Adrenal gland (tissue), 19 donors: ENCODE measurements at places on chromosomes 7 and 10. TPM values are rescaled to one million over a fixed set of nuclear protein-coding genes. Genes with fewer than 3 reads are reported as not detected.

DNA sequence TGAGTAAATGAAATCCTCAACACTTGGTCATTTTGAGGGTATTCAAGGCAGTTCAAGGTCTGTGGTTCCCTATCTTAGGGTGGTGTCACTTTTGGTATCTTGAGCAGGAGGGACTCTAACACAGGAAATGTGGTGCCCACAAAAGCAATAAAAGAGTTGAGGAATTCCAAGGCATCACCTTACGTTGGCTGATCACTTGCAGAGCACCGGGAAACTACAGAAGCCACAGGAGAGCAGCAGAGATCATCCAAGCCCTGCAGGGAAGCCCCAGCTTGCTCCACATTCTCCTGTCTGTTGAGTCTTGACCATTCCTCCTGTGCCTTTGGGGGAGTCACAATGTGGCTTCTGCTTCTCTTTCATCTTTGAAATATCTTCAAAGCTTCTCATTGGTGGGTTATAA is 565.8 kb upstream of the ADARB2 start:
- H3K27ac ChIP-seq, result no peak overlapping the region
- no peaks in the 10 kb centered on the region for H3K36me3 ChIP-seq
- no peak overlapping the region for H3K4me3 ChIP-seq
- H3K27me3 ChIP-seq, result no peaks in the 10 kb centered on the region

- no peak overlapping the region for H3K4me3 ChIP-seq
- H3K4me1 ChIP-seq, result no peaks in the 10 kb centered on the region
- no peaks in the 10 kb centered on the region for H3K36me3 ChIP-seq
- H3K27ac ChIP-seq, result no peak overlapping the region
Measured at GRCh38 chr10:132199268-132199853, 12.6 kb downstream of the DPYSL4 start.

DNA sequence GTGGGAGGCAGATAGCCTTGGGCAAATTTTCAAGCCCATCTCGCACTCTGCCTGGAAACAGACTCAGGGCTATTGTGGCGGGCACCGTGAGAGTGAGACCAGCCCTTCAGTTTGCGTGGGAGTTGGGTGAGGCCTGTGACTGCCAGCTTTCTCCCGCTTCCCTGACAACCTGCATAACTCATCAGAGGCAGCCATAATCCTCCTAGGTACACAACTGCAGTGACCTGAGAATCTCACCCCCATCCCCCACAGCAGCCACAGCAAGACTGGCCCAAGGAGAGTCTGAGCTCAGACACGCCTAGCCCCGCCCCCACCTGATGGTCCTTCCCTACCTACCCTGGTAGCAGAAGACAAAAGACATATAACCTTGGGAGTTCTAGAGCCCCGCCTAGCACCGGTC is 275.4 kb downstream of the GRID1 start:
- no peak overlapping the region for H3K27ac ChIP-seq
- DNase-seq, result no peak
- no peak overlapping the region for H3K4me3 ChIP-seq

Gene OIT3
- not detected for total RNA-seq

GRCh38 chr10:34033078-34033477 is 698.6 kb upstream of the NRP1 start:
- no peak overlapping the region for H3K27ac ChIP-seq
- no peaks in the 10 kb centered on the region for H3K27me3 ChIP-seq
- H3K4me1 ChIP-seq, result no peaks in the 10 kb centered on the region
- no peak overlapping the region for H3K4me3 ChIP-seq
- no peak for DNase-seq

DNA sequence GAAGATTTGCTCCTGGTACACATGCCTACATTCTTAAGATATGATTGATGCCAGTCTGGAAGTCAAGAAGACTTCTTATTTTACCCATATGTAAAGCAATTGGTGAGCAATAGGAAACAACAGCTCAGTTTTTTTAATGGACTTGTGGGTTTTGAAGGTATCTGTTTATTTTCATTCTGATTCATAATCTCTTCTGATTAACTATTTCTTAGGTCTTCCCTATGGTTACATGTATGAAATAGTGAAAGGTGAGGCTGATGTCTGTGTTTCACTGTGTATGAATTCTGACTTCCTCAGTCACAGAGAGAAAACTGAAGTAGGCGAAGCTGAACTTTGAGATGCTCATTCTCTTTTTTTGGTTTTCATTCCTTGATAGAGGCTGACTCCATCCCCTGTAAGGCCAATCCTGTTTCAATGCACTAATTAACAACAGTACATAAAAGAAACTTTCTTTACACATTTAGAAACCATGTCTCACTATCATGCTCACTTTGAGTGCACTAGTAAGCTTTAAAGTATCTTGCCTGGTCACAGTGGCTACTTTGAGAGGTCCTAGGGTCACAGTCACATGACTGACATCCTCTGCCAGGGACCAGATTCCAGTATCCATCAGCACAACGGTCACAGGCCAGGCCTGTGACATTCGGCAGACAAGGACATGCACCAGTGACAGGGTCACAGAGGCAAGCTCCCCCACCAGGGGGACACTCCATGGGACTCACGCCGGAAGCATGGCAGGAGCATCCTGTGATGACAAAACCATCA is 59.5 kb upstream of the LAMB1 start:
- no peak overlapping the region for H3K4me3 ChIP-seq
- H3K27me3 ChIP-seq, result no peaks in the 10 kb centered on the region
- H3K27ac ChIP-seq, result no peak overlapping the region
- H3K4me1 ChIP-seq, result no peaks in the 10 kb centered on the region
- no peaks in the 10 kb centered on the region for H3K36me3 ChIP-seq
- DNase-seq, result no peak

GRCh38 chr10:97180363-97180755 is 5.4 kb downstream of the SLIT1 start:
- H3K27me3 ChIP-seq, result peaks cover 10% of the 10 kb centered on the region
- H3K4me3 ChIP-seq, result no peak overlapping the region
- no peak for DNase-seq
- no peak overlapping the region for H3K27ac ChIP-seq
- no peaks in the 10 kb centered on the region for H3K36me3 ChIP-seq

GRCh38 chr10:43809211-43809930 is 160.7 kb upstream of the ZNF32 start:
- no peak overlapping the region for H3K4me3 ChIP-seq
- H3K27ac ChIP-seq, result no peak overlapping the region
- no peaks in the 10 kb centered on the region for H3K4me1 ChIP-seq
- DNase-seq, result no peak

- no peak for DNase-seq
- H3K4me3 ChIP-seq, result no peak overlapping the region
- H3K27ac ChIP-seq, result no peak overlapping the region
- H3K36me3 ChIP-seq, result no peaks in the 10 kb centered on the region
- H3K4me1 ChIP-seq, result no peaks in the 10 kb centered on the region
Measured at GRCh38 chr10:83886871-83887270, 252.4 kb upstream of the GHITM start.

GRCh38 chr7:139869886-139870285 is 40.8 kb downstream of the TBXAS1 start:
- H3K27me3 ChIP-seq, result peaks cover 5% of the 10 kb centered on the region
- H3K36me3 ChIP-seq, result no peaks in the 10 kb centered on the region
- no peak for DNase-seq
- no peak overlapping the region for H3K27ac ChIP-seq
- H3K4me1 ChIP-seq, result no peaks in the 10 kb centered on the region

GRCh38 chr7:140197218-140197890 is 20.6 kb upstream of the KDM7A start:
- H3K4me3 ChIP-seq, result no peak overlapping the region
- H3K27ac ChIP-seq, result no peak overlapping the region
- H3K36me3 ChIP-seq, result no peaks in the 10 kb centered on the region
- H3K4me1 ChIP-seq, result no peaks in the 10 kb centered on the region

DNA sequence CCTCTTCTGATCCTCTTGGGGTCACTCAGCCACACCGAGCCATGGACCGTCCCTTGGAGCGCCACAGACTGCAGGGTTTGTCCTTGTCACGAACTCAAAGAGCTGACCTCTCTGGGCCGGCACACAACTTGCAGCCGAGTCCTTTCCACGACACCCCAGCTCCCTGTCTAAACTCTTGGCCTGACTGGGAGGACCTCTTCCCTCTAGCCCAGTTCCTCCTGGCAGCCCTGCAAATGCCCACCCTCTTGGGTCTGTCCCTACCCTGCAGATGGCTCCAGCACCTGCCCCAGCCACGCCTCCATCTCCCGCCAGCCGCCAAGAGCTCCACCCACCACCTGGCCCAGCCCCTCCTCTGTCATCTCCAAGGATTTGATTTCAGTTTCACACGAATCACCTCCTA is 339.2 kb downstream of the DNAJB6 start:
- peaks cover 7% of the 10 kb centered on the region for H3K27me3 ChIP-seq
- H3K4me1 ChIP-seq, result no peaks in the 10 kb centered on the region
- DNase-seq, result peak; percentile 9

DNA sequence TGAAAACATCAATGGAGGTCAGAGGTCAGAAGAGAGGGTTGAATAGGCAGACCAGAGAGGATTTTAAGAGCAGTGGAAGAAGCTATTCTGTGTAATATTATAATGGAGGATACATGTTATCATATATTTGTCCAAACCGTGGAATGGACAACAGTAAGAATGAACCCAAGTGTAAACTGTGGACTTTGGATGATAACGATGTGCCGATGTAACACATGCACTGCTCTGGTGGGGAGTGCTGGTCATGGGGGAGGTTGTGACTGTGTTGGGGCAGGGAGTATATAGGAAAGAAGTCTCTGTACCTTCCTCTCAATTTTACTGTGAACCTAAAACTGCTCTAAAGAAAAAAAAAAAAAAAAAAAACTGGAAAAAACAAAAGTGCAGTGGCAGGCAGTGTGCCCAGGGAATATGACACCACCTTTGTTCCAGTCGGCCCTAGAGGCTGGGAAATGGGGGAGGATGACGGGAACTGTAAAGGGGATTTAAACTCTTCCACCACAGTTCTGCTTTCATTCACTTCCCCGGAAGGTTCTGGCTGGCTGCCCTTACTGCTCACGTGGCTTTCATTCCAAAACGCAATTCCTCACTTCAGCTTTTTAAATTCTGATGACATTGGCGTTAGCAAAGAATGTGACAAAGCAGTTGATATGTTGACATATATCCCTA is 113.7 kb upstream of the ANKRD1 start:
- no peak overlapping the region for H3K4me3 ChIP-seq
- H3K27ac ChIP-seq, result no peak overlapping the region
- peak; percentile 62 for DNase-seq
- peaks cover 19% of the 10 kb centered on the region for H3K4me1 ChIP-seq
- H3K27me3 ChIP-seq, result no peaks in the 10 kb centered on the region

GRCh38 chr10:66752714-66753113 is 173.1 kb upstream of the LRRTM3 start:
- H3K27me3 ChIP-seq, result no peaks in the 10 kb centered on the region
- no peak overlapping the region for H3K4me3 ChIP-seq
- DNase-seq, result no peak
- H3K4me1 ChIP-seq, result no peaks in the 10 kb centered on the region

DNA sequence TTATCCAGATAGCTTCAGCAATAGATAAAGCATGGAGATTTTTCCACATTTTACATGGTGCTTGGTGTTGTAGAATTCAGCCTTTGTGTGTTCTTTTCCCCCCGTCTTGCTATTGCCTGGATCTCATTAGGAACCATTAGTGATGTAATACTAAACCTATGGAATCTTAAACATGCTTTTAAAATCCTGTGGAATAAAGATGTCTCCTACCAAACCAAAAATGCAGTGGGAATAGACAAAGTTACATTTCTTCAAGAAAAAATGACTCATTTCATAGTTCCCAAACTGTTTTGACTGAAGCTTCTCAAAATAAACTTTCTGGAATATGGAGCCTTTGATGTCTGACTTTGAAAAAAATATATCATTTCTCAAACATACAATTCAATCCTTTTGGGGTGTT is 44.0 kb downstream of the CALD1 start:
- DNase-seq, result no peak
- no peaks in the 10 kb centered on the region for H3K4me1 ChIP-seq
- no peak overlapping the region for H3K27ac ChIP-seq
- no peaks in the 10 kb centered on the region for H3K36me3 ChIP-seq

Gene IFIT1B
- 0.30 TPM for total RNA-seq

Gene VWDE
- total RNA-seq, result 2.1 TPM

Gene FAM24B
- total RNA-seq, result 0.84 TPM

DNA sequence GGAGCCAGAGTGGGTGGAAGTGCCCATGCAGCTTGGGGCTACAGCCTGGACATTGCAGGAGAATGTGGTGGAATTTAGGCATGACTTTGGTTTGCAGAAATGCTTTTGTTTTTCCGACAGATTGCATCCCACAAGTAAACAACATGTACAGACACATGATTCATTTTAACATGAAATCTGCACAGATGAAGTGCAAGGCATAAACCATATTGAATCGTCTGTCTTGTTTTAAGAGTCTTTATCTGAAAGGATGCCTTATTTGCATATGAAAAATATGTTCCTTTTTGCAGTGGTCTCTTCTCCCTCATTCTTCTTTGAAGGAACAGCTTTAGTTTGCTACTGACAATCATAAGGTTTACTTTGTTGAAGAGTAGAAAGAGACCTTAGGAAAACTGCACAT is 94.9 kb downstream of the NXPH1 start:
- no peaks in the 10 kb centered on the region for H3K27me3 ChIP-seq
- DNase-seq, result no peak
- no peak overlapping the region for H3K27ac ChIP-seq
- no peaks in the 10 kb centered on the region for H3K36me3 ChIP-seq

- no peak overlapping the region for H3K27ac ChIP-seq
- DNase-seq, result no peak
- no peak overlapping the region for H3K4me3 ChIP-seq
- H3K27me3 ChIP-seq, result no peaks in the 10 kb centered on the region
- H3K4me1 ChIP-seq, result no peaks in the 10 kb centered on the region
- H3K36me3 ChIP-seq, result no peaks in the 10 kb centered on the region
Measured at GRCh38 chr7:2289111-2289586, 25.1 kb downstream of the SNX8 start.
